ENCODE measurements at places on chromosomes 16 and 17. TPM values are rescaled to one million over a fixed set of nuclear protein-coding genes. Genes with fewer than 3 reads are reported as not detected.

PDILT gene
- not detected for total RNA-seq

DNA sequence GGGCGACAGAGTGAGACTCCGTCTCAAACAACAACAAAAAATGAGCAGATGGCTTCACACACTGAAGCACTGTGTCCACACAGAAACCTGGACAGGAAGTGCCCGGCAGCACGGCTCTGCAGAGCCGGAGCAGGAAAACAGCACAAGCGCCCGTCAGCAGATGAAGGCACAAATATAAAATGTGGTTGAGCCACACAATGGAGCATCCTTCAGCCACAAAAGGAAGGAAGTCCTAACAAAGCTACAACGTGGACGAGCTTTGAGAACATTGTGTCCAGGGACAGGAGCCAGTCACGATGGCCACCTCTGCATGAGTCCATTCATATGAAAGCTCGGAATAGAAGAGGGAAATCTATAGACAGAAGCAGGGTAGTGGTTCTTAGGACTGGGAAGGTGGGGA is 15.7 kb downstream of the RHBDF2 start:
- H3K27me3 ChIP-seq, result peaks cover 2% of the 10 kb centered on the region
- H3K27ac ChIP-seq, result no peak overlapping the region
- no peak for DNase-seq
- no peaks in the 10 kb centered on the region for H3K4me1 ChIP-seq

- H3K27me3 ChIP-seq, result peaks cover 4% of the 10 kb centered on the region
- no peak overlapping the region for H3K27ac ChIP-seq
- H3K36me3 ChIP-seq, result peaks cover 33% of the 10 kb centered on the region
- H3K4me3 ChIP-seq, result no peak overlapping the region
These were observed 69.5 kb upstream of the CIBAR2 start for GRCh38 chr16:85181739-85182129.

GRCh38 chr16:53092284-53092683 is 37.5 kb downstream of the CHD9 start:
- peak overlapping the region; percentile 36 for H3K4me3 ChIP-seq
- peak overlapping the region; percentile 93 for H3K27ac ChIP-seq
- H3K27me3 ChIP-seq, result no peaks in the 10 kb centered on the region
- H3K36me3 ChIP-seq, result peaks cover 4% of the 10 kb centered on the region
- no peak for DNase-seq

GCGR gene
- total RNA-seq, result not detected

DNA sequence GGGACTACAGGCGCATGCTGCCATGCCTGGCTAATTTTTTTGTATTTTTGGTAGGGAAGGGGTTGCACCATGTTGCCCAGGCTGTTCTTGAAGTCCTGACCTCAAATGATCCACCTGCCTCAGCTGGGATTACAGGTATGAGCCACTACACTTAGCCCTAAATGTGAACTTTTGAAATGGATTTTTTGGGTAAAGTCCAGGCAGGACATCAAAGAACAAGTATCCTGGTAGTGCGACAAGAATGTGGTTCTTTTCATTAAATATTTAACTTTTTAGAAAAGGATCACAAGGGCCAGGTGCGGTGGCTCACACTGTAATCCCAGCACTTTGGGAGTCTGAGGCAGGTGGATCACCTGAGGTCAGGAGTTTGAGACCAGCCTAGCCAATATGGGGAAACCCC is 15.3 kb upstream of the NBR1 start:
- no peak overlapping the region for H3K4me3 ChIP-seq
- no peak for DNase-seq
- H3K27me3 ChIP-seq, result no peaks in the 10 kb centered on the region
- peaks cover 9% of the 10 kb centered on the region for H3K36me3 ChIP-seq
- H3K4me1 ChIP-seq, result no peaks in the 10 kb centered on the region

NAGLU gene
- total RNA-seq, result 39.0 TPM

- no peak overlapping the region for H3K4me3 ChIP-seq
- H3K4me1 ChIP-seq, result no peaks in the 10 kb centered on the region
- no peaks in the 10 kb centered on the region for H3K36me3 ChIP-seq
- no peak for DNase-seq
- peaks cover 12% of the 10 kb centered on the region for H3K27me3 ChIP-seq
- no peak overlapping the region for H3K27ac ChIP-seq
These were observed 8.8 kb downstream of the CMTM2 start for GRCh38 chr16:66587881-66588600.

DNA sequence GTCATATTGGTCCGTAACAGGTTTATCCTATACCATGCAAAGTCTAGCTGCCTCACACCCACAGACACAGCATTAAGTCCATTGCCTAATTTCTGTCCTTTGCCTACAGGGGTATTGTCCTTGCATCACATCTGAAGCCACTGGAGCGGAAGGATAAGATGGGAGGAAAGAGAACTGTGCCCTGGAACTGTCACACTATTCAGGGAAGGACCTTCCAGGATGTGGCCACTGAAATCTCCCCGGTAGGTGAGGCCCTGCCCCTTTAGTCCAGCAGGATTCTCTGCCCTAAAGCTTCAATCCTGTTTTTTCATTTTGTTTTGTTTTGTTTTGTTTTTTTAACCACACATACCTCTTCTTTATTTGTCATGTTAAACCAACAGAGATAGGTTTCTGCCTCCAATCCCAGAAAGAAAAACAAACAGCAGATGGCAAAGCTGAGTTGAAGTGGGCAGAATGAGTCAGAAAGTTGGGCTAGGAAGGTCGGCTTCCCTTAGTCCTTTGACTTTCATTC is 2.2 kb upstream of the EFTUD2 start:
- H3K36me3 ChIP-seq, result peaks cover 6% of the 10 kb centered on the region
- peak; percentile 83 for DNase-seq
- peaks cover 7% of the 10 kb centered on the region for H3K27me3 ChIP-seq
- peaks cover 55% of the 10 kb centered on the region for H3K4me1 ChIP-seq
- H3K4me3 ChIP-seq, result peak overlapping the region; percentile 55
- H3K27ac ChIP-seq, result peak overlapping the region; percentile 100

DNA sequence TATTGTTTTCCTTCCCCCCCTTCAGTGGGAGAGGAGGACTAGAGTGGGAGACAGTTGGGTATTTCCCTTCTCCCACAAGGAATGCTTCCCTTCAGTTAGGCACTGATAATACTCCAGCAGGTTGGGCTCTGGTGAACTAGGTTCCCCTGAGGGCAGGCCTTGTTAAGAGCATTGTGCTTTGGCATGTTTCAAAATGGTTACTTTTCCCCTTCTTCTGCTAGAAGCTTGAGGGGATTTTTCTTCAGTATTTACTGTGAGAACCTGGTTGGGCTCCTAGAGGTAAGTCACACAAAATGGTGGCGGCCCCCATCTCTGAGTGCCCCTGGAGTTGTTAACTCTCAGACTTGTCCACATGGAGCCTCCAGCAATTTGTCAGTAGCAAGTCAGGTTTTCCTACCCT is 156.2 kb downstream of the CYB561 start:
- DNase-seq, result no peak
- H3K27me3 ChIP-seq, result no peaks in the 10 kb centered on the region
- peaks cover 78% of the 10 kb centered on the region for H3K36me3 ChIP-seq

- peaks cover 25% of the 10 kb centered on the region for H3K27me3 ChIP-seq
- no peak overlapping the region for H3K4me3 ChIP-seq
- peaks cover 6% of the 10 kb centered on the region for H3K4me1 ChIP-seq
- DNase-seq, result no peak
These were observed 2.5 kb downstream of the ITGAX start for GRCh38 chr16:31357324-31358109.

PRSS21 gene
- total RNA-seq, result not detected

- H3K36me3 ChIP-seq, result no peaks in the 10 kb centered on the region
- H3K27ac ChIP-seq, result no peak overlapping the region
- H3K27me3 ChIP-seq, result no peaks in the 10 kb centered on the region
- H3K4me3 ChIP-seq, result no peak overlapping the region
- no peaks in the 10 kb centered on the region for H3K4me1 ChIP-seq
These were observed 169.3 kb downstream of the CDH13 start for GRCh38 chr16:82796047-82796446.

GRCh38 chr16:88047462-88047861 is 96.2 kb downstream of the BANP start:
- H3K27ac ChIP-seq, result no peak overlapping the region
- H3K4me3 ChIP-seq, result no peak overlapping the region
- no peaks in the 10 kb centered on the region for H3K4me1 ChIP-seq
- H3K27me3 ChIP-seq, result no peaks in the 10 kb centered on the region

DNA sequence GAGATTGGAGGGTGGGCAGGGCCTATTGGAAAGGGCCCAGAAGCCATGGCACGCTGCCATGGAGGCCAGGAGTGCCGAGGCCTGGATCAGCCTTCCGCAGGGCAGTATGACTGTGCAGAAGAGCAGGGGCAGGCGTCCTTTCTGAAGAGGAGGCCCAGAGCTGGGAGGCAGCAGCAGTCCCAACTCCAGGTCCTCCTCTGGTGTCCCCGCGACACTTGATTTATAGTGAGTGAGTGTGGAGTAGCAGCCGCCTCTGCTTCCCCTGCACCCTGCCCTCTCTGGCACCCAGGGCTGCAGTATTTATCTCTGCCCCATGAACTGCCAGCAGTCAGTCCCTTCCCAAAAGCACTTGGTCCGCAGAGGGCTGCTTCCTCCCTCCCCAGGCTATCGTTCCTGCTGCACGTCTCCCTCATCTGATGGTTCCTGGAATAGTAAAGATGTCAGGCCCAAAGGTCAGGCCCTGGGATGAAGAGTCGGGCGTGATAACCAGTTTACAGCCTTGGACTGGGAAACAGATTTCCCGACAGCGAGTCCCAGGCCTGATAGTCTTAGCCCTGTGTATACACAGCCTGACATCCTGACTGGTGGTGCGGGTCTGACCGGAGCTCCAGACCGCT is 32.9 kb downstream of the PGS1 start:
- H3K36me3 ChIP-seq, result peaks cover 5% of the 10 kb centered on the region
- H3K4me1 ChIP-seq, result peaks cover 27% of the 10 kb centered on the region
- H3K4me3 ChIP-seq, result no peak overlapping the region
- H3K27ac ChIP-seq, result no peak overlapping the region

PPM1E gene
- not detected for total RNA-seq

SNX20 gene
- total RNA-seq, result not detected

TMIGD1 gene
- total RNA-seq, result not detected

NACA2 gene
- not detected for total RNA-seq

IRX5 gene
- total RNA-seq, result 4.5 TPM

OTOA gene
- total RNA-seq, result not detected

UNC45B gene
- total RNA-seq, result not detected

- DNase-seq, result no peak
- no peak overlapping the region for H3K27ac ChIP-seq
- H3K4me1 ChIP-seq, result no peaks in the 10 kb centered on the region
- H3K27me3 ChIP-seq, result no peaks in the 10 kb centered on the region
- H3K4me3 ChIP-seq, result no peak overlapping the region
These were observed 26.2 kb downstream of the NFATC3 start for GRCh38 chr16:68111379-68111778.

- peaks cover 8% of the 10 kb centered on the region for H3K36me3 ChIP-seq
- H3K27me3 ChIP-seq, result peaks cover 2% of the 10 kb centered on the region
- no peaks in the 10 kb centered on the region for H3K4me1 ChIP-seq
- no peak overlapping the region for H3K27ac ChIP-seq
- H3K4me3 ChIP-seq, result no peak overlapping the region
These were observed 80.8 kb upstream of the HSBP1 start for GRCh38 chr16:83727018-83727417.

TBC1D3K gene
- total RNA-seq, result not detected

DNA sequence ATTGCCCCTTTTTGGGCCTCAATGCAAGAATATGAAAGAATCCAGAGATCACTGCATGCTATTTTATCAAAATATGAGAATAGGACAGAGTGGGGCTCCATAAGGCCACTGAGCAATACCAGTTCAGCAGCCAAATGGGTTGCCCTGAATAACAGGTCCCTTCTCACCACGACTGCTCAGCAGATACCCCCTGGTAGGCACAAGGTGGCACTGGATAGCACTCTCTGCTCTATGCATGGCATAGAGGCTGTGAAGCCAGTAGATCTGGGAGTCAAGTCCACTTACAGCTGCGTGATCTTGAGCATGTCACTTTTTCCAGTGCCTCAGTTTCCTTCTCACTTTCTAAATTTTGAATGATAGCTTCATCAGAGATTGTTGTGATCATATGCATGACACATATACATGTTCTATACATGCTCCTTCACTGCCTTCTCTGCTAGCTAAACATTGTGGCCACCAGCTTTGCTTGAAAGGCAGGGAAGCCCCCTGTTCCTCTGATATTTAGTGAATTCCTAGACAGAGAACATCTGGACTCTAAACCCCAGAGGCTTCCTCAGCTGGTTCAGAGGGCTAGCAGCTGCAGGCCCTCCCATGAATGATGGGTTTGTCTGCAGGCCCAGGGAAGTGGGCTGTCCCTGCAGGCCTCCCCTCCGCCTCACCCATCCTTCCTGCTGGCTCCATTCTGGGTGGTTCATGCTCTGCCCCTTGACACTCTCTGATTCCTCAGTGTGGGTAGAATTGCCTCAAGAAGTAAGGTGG is 84.9 kb upstream of the ASIC2 start:
- DNase-seq, result no peak
- H3K4me1 ChIP-seq, result no peaks in the 10 kb centered on the region
- H3K4me3 ChIP-seq, result no peak overlapping the region
- H3K27me3 ChIP-seq, result no peaks in the 10 kb centered on the region

NPIPA2 gene
- 2.0 TPM for total RNA-seq

DNA sequence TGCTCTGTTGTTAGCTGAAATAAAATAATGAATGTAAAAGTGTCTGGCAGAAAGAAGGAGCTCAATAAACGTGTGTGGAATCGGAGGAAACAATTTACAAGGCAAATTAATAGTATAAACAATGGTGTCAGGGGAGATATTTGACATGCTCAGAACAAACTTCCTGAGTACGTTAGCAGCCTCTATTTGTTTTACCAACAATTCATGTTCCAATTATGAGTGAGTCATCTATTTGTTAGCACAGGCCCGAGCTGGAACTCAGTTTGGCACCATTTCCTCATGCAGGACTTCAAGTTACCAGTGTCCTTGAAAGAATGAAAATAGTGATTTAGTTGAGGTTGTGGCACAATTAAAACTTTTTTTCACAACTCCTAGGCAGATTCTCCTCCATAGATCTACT is 9.1 kb downstream of the ASIC2 start:
- peak; percentile 62 for DNase-seq
- no peak overlapping the region for H3K4me3 ChIP-seq
- H3K36me3 ChIP-seq, result no peaks in the 10 kb centered on the region
- no peak overlapping the region for H3K27ac ChIP-seq
- peaks cover 10% of the 10 kb centered on the region for H3K4me1 ChIP-seq

DNA sequence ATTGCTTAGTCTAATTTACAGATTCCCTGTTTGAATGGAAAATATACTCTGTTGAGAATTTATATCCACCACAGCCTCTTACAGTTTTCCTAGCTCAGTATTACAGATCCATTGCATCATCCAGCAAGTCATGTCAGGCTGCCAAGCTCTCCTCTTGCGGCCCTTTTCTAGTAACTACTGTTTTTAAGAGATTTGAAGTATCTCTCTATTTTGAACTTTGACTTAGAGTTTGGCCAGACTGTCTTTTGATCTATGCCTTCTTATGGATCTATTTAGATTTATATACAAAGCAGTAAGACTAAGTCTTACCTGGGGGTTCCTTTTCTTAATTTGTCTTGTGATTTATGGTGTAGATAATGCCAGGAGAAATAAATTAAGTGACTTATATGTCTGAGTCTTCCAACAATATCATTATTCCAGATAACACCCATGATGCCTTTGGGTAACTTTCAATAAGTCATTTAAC is 53.1 kb upstream of the ABCC11 start:
- H3K4me1 ChIP-seq, result peaks cover 13% of the 10 kb centered on the region
- H3K36me3 ChIP-seq, result peaks cover 20% of the 10 kb centered on the region
- DNase-seq, result no peak
- no peak overlapping the region for H3K4me3 ChIP-seq
- H3K27ac ChIP-seq, result peak overlapping the region; percentile 58
- no peaks in the 10 kb centered on the region for H3K27me3 ChIP-seq

KIF18B gene
- 23.8 TPM for total RNA-seq

GRCh38 chr17:18139092-18139491 is 30.5 kb downstream of the MYO15A start:
- DNase-seq, result no peak
- H3K36me3 ChIP-seq, result no peaks in the 10 kb centered on the region
- H3K27ac ChIP-seq, result no peak overlapping the region
- H3K4me3 ChIP-seq, result no peak overlapping the region
- H3K4me1 ChIP-seq, result no peaks in the 10 kb centered on the region
- H3K27me3 ChIP-seq, result peaks cover 14% of the 10 kb centered on the region
